CD4-positive, alpha-beta T cell treated with Interleukin-12 subunit alpha and Interleukin-12 subunit beta, for 1 hour (primary cell): ENCODE measurements at places on chromosomes 3 and 15.

GRCh38 chr3:96017556-96017955 lies 796.8 kb upstream of the EPHA6 start:
- DNase-seq: no peak

DNA sequence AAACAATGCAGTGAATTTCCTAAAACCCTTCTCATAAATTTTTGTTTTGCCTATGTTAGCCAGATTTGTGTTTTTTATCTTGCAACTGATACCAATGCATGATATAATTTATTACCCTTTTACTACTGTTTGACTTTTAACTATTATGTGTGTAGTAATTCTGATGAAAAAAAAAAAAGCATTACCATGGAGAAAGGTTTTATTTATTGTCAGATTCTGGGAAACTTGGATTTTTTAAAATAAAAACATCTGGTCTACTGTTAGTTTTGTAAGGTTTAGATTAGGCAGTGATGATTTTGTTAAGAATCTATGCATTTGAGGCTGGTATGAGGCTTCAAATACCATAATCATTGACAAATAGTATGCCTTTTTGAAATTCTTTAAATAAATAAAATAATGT lies 470.4 kb upstream of the ROBO1 start:
- no peak for DNase-seq

GRCh38 chr3:117305681-117306080 lies 596.1 kb downstream of the TUSC7 start:
- no peak for DNase-seq

- DNase-seq: peak; percentile 33
These were observed 1.3 kb downstream of the ZNF710 start for GRCh38 chr15:90002428-90002844.

DNA sequence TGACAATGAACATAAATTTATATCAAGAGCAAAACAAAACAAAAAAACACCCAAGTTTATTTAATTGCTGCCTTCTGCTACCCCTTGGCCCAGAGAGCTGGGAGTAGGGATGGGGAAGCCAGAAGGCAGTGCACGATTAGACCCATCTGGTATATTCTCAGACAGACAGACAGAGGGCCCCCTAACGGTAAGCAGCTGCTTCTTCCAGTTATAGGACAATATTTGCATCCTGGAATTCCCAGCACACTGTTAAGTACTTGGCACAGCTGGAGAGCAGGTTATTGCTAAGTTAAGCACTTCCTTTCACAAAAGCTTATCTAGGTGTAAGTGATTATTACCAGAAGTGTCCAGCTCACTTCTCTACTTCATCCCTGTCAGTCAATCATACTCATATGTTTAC lies 39.3 kb downstream of the C2CD4B start:
- no peak for DNase-seq

- no peak for DNase-seq
These were observed 27.4 kb downstream of the FOXL2NB start for GRCh38 chr3:138974462-138974861.

GRCh38 chr15:46703871-46704637 lies 1013.3 kb upstream of the SEMA6D start:
- no peak for DNase-seq
